IPS-NIHi11 (cell line): ENCODE measurements at places on chromosomes 4 and X.

DNA sequence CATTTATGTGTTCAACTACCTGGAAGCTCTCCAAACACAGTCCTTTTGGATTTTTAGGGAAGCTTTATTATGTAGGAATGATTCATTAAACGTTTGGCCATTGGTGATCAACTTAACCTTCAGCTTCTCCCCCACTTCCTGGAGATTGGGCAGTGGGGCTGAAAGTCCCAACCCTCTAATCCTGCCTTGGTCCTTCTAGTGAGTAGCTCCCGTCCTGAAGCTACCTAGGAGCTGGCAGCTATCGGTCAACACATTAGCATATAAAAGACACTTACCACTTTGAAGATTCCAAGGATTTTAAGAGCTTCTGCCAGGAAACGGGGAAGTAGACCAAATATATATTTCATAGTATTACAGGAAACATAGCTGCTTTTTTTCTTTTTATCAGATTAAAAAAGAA is 69.7 kb downstream of the MCUB start:
- DNase-seq: no peak

GRCh38 chr4:173924561-173924960 is 358.9 kb downstream of the FBXO8 start:
- no peak for DNase-seq

DNA sequence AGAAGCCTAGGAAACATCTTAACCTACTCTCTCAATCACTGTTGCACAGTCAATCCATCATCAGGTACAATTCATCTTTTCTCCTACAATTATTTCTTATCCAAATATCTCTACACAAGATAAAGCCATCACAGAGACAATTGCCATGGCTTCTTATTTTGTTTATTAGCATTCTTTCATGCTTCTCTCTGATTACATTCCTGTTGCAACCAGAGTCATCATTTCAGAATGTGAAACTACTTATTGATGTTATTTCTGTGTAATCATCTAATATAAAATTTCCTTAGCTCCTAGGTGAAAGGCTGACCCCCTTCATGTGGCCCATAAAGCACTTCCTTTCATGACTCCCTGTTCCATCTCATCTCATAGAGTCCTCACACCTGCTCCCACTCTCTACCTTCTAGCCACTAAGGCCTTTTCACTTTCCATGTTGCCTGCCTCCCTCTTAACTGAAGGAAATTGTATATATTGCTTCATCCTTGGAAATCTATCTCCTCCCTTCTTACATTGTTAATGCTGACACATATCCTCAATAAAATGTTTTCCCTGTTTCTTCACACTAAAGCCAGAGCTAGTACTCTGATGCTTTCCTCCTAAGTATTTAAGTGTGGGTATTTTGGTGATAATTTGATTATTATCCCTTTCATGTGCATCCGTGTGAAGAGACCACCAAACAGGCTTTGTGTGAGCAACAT is 829.9 kb downstream of the FAT4 start:
- DNase-seq: no peak

- no peak for DNase-seq
These were observed 357 bp upstream of the IGBP1 start for GRCh38 chrX:70132877-70133302.

- no peak for DNase-seq
These were observed 176.6 kb downstream of the NR3C2 start for GRCh38 chr4:148265627-148266026.

DNA sequence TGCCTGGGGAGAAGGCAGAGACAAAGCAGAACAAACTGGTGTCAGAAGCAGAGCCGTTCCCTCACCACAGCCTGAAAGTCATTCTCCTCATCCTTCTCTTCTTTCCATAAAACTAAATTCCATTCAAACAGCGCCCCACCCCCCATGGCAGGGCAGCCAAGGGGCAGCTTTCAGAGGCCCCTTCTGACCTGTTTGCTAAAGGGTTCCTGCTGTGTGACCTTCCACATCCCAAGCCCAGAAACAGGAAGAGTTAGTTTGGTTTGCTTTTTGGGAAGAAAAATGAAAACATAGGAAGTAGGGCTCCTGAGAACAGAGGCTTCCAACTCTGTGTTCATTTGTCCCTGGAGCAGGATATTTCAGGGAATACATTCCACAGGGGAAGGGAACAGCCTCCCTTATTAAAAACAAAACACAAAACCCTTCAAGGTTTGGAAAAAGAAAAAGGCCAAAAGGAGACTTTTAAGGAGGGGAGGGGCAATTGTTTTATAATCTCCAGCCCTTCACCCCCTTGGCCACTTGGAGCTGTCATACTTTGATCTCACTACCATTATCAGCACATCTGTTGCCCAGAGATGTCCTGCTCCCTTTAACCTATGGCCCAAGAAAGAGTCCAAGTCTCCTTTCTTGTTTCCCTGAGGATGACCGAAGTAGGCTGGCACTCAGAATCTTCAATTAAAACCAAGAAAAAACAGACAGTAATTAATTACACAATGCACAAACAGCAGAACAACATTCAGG is 25.3 kb downstream of the STARD8 start:
- no peak for DNase-seq

DNA sequence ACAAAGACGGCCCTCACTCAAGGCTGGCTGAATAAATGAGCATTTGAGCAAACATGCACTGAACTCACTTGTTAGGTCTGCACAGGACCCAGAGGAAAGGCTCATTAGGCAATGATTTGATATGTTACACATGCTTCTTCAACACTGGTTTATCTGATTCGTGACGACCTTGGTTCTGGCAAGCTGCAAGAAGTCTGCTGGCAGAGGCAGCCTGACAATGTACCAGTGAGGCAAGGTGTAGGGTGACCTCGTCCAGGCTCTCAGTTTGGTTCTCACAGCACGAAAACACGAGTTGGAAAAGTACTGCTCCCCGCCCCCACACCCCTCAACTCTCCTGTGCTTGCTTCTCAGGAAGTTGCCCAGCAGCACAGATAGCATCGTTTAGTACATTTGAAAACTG is 63.1 kb upstream of the CITED1 start:
- DNase-seq: no peak

DNA sequence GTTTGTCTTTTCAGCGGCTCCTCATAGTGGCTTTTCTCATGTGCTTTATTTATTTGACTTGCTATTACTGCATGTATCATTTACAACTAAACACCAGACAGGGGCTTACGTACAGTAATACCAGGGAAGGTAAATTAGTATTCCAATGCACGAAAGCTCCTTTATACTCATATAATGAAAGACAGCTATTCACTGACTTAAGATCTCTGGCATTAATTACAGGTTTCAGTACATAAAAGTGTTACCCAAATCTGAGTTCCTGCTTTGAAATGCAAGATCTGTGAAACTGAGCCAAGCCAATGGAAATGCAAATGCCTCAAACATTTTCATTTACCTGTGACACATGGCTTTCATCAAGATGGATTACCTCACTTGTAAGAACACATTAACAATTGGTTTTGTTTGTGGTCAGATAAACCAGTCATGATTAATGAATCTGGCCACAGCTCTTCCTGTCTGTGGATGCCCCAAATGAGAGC is 107.2 kb downstream of the ANAPC4 start:
- no peak for DNase-seq

- DNase-seq: no peak
These were observed 17.7 kb upstream of the ANXA3 start for GRCh38 chr4:78533854-78534253.

- DNase-seq: peak; percentile 37
These were observed 89.7 kb downstream of the LRP2BP start for GRCh38 chr4:185305979-185306442.

DNA sequence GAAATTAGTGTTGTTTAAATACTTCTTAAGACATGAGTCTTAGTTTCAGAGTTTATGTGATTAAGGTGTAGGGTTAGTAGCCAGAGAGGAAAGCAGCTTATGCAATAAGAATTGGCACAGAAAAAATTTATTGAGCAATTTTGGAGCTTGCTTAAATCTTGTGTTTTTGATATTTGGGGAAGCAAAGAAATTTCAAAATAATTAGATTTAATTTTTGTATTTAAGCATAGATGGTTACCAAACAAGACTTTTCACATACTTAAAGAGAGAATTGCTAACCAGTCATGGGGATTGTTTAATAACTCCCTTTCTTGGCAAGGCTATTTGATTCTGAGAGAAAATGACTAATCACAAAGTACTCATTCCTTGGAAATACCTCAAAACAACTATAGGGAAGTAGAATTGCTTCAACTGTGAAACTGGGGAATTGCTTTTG is 202.0 kb upstream of the GRID2 start:
- no peak for DNase-seq

DNA sequence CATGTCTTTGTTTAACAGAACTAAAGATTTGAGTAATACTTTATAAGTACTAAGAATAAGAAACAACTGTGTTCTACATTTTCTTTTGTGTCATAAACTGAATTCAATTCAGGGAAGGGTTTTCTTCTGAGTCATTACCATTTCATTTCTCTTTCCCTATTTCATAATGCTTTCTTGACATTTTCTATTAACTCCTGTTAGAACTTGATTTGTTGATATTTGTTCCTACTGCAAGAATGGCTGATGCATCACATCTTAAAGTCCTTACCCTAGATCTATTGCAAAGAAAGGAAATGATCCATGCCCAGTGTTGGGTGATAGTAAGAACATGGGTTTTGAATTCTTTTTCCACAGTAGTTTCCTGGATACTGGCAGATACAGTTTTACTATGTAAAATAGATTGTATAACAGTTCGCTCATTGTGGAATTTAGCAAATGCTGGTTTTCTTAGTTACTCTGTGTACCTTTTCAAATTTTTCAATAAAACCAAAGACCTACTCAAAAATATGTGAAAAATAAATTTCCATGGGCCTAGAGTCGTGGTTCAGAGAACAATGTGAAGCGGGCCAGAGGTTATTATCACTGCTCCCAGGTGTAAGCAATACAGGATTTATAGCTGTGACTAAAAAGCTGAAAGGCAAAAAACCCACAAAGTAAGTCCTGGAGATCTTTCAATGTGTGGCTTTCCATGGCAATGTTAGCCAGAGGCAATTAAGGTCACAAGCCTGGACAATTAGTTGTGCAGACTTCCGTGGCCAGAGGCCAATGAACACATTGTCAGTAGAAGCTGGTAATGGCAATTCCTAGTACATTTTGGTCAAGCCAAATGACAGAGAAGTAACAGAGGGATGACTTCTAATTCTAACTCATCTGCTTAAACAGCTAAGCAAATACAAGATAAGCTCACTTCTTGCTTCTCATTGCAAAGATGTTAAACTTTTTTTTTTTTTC is 127.3 kb upstream of the FAT4 start:
- no peak for DNase-seq

DNA sequence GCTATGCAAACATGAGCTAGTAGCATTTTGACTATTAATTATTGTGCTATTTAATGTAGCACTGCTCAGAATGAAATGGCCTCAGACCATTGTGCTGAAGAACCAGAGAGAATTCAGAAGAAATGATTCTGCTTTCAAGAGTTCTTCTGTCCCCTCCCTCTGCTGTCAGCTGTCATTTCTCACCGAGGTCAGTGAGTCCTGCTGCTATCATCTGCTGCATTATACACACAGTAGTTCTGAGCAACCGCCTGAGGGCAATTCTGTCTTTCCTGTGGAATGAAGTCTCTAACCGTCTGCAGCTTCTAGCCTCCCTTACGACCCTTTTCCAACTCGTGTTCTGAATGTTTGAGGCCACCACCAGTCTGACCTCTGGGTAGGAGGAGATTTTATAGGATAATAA is 249.4 kb downstream of the HNRNPD start:
- no peak for DNase-seq

DNA sequence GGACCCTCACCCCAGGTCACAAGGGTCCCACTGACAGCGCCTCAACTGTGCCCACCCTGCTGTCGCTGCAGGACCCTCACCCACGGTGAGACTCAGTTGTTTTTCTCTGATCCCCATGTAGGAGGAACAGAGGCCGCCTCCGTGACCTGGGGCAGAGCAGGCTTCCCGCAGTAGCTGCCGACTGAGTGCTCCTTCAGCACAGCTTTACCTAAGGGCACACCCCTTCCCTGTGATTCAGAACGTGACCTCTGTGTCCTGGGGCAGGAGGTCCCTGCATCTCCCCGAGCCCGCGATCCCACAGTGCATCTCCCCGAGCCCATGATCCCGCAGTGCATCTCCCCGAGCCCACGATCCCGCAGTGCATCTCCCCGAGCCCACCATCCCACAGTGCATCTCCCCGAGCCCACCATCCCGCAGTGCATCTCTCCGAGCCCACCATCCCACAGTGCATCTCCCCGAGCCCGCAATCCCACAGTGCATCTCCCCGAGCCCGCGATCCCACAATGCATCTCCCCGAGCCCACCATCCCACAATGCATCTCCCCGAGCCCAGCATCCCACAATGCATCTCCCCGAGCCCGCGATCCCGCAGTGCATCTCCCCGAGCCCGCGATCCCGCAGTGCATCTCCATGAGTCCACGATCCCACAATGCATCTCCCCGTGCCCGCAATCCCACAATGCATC is 23.6 kb downstream of the PPP2R3B start:
- no peak for DNase-seq
